Upper lobe of left lung (tissue), 6 donors: ENCODE measurements at places on chromosomes 12 and 14. TPM values are rescaled to one million over a fixed set of nuclear protein-coding genes. Genes with fewer than 3 reads are reported as not detected.

POTEM gene
- total RNA-seq: not detected

OTOGL gene
- total RNA-seq: 3.1 TPM

GALC gene
- total RNA-seq: 24.2 TPM

AQP2 gene
- total RNA-seq: not detected

SYNDIG1L gene
- 10.5 TPM for total RNA-seq

GRCh38 chr12:50440288-50440687 is 39.6 kb downstream of the LARP4 start:
- DNase-seq: no peak
- H3K4me3 ChIP-seq: no peak overlapping the region
- peaks cover 99% of the 10 kb centered on the region for H3K36me3 ChIP-seq
- no peak overlapping the region for H3K27ac ChIP-seq
- H3K4me1 ChIP-seq: no peaks in the 10 kb centered on the region

DNA sequence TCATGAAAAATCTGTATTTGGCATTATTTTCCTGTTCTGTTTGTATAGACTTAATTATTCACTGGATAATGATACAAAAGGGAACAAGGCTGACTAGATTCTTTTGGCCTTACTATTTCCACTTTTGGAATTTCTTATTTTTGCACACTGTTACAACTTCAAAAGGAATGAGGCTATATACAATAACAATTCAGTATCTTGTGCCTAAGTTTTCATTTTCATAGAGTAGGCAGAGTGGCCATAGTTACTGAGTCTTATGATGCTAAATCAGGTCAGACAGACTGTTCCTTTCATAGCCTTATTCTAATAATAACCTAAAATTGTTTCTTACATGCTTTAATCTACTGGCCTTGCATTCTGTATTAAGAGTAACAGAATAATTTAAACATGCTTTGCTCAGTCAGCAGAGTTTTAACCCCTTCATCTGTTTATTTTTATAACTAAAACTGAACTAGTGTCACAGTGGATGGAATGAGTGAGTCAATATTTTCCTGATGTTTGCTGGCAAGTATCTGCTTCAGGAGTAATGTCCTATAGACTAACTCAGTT is 10.5 kb downstream of the TTC8 start:
- no peaks in the 10 kb centered on the region for H3K27me3 ChIP-seq
- DNase-seq: no peak
- H3K4me3 ChIP-seq: no peak overlapping the region
- H3K27ac ChIP-seq: no peak overlapping the region

- DNase-seq: no peak
- no peaks in the 10 kb centered on the region for H3K27me3 ChIP-seq
- H3K36me3 ChIP-seq: no peaks in the 10 kb centered on the region
- no peak overlapping the region for H3K27ac ChIP-seq
- no peaks in the 10 kb centered on the region for H3K4me1 ChIP-seq
Measured at GRCh38 chr12:13670285-13670866, 311.0 kb downstream of the GRIN2B start.

- H3K27me3 ChIP-seq: no peaks in the 10 kb centered on the region
- no peak overlapping the region for H3K4me3 ChIP-seq
Measured at GRCh38 chr12:91364471-91365184, 182.0 kb upstream of the DCN start.

DNA sequence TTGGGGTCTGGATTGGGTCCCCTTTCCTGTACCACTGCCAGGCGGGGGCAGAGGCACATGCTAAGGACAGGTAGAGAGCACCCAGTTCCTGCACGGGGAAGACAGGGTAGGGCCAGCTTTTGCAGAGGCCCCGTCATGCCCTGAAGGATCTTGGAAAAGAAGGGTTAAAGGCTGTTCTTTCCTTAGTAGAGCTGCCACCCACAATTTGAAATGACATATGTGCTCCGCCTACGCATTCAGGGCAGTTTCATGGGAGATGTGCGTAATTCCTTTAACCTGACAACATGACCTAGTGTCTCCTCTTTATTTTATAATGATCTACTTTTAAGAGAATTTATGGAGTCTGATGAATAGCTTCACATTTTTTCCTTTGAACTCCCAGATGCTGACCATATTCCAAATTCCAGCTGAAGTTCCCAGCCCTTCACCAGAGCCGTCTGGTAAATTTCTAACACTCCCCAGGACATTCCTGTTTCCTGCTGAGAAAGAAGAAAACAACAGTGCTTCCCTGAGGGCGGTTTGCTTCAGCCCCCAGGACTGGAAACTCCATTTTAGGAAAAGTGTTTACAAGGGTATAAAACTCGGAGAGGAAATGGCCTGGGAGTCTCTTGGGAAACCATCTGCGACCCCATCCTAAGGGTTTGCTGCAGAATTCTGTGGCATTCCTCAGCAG is 58.9 kb upstream of the PLEKHG3 start:
- H3K4me1 ChIP-seq: no peaks in the 10 kb centered on the region
- H3K27me3 ChIP-seq: no peaks in the 10 kb centered on the region
- DNase-seq: no peak
- H3K4me3 ChIP-seq: no peak overlapping the region
- no peaks in the 10 kb centered on the region for H3K36me3 ChIP-seq

- no peak overlapping the region for H3K4me3 ChIP-seq
- H3K4me1 ChIP-seq: peaks cover 15% of the 10 kb centered on the region
- DNase-seq: no peak
- peaks cover 42% of the 10 kb centered on the region for H3K36me3 ChIP-seq
- no peaks in the 10 kb centered on the region for H3K27me3 ChIP-seq
- no peak overlapping the region for H3K27ac ChIP-seq
Measured at GRCh38 chr12:11872055-11872454, 198.7 kb upstream of the BCL2L14 start.
